HAP-1 (cell line): ENCODE measurements at places on chromosomes 4 and X.
A peak's percentile ranks its signal among the peaks of the same experiment; 100 is the strongest.

GRCh38 chrX:47578692-47579091 lies 3.5 kb upstream of the TIMP1 start:
- no peak for DNase-seq

DNA sequence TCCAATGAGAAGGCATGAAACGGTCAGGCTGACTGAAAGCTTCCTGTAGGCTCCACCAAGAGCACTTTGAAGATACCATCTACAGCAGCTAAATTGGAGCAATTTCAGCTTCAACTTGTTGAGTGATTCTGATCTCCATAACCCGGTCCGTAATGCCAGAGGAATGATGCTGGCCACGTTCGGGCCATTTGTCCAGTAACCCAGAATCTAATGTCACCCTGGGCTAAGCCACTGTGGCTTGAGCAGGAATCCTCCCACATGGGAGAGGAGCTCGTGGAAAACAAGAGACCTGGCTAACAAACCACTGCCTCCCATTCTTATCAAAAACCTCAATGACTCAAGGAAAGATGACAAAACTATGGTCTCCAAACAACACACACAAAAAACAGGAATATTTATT lies 14.2 kb upstream of the TCEAL4 start:
- DNase-seq = no peak

DNA sequence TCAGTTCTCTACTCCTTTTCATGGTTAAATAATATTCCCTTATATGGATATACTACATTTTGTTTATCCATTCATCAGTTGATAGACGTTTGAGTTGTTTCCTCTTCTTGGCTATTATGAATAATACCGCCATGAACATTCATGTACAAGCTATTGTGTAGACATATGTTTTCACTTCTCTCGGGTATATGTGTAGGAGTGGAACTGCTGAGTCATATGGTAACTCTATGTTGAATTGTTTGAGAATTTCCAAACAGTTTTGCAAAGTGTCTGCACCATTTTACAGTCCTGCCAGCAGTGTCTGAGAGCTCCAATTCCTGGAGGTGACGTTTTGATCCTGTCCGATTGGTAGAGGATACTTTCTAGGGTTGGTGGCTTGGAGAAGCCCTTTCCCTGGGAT lies 23.6 kb downstream of the PLAC1 start:
- DNase-seq = no peak

DNA sequence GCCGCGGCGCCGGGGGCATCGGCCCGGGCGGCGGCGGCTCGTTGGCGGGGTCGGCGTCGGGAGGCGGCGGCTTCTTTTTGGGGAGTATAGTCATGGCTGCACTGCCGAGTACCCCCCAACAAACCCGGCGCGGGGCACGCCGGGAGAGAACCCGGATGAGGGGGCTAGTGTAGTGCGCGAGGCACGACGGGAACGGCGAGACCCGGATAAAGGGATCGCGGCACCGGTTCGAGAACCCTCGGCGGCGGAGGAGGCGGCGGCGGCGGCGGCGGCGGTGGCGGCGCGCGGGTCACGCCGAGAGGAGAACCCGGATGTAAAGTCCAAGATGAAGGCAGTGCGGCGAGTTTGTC lies at the start of gene OTUD5:
TSS of gene OTUD5 (minus strand) at position 131 of the 350 bp plus-strand sequence. CDS start at position 94, 37 bp downstream.
- DNase-seq = peak; percentile 83

- no peak for DNase-seq
Measured at GRCh38 chr4:43512253-43512652, 619.7 kb downstream of the GRXCR1 start.
